ENCODE measurements at places on chromosomes 6 and 20. TPM values are rescaled to one million over a fixed set of nuclear protein-coding genes. Genes with fewer than 3 reads are reported as not detected.

GRCh38 chr6:146901940-146902816 is 302.0 kb upstream of the STXBP5 start:
- no peak for DNase-seq

GRCh38 chr6:78842953-78843352 is 24.4 kb upstream of the IRAK1BP1 start:
- no peak for DNase-seq

Gene RPN2
- polyA plus RNA-seq: 332 TPM

Gene HLA-DQB1
- 7.7 TPM for polyA plus RNA-seq

GRCh38 chr6:14748679-14749078 is 497.2 kb upstream of the JARID2 start:
- no peak for DNase-seq

GRCh38 chr20:1671891-1672669 is 14.5 kb upstream of the SIRPG start:
- no peak for DNase-seq

GRCh38 chr6:79240509-79240908 is 6.0 kb upstream of the HMGN3 start:
- no peak for DNase-seq

Gene CCM2L
- polyA plus RNA-seq: 6.3 TPM

GRCh38 chr6:27542485-27542884 is 69.6 kb upstream of the ZNF184 start:
- no peak for DNase-seq

Gene DEFB124
- polyA plus RNA-seq: not detected

- no peak for DNase-seq
Measured at GRCh38 chr6:53818858-53819609, 24.2 kb downstream of the LRRC1 start.

- DNase-seq: no peak
Measured at GRCh38 chr6:3744211-3744900, 7.2 kb downstream of the PXDC1 start.

- no peak for DNase-seq
Measured at GRCh38 chr6:163816441-163816840, 401.9 kb downstream of the QKI start.

Gene MUCL3
- polyA plus RNA-seq: 0.06 TPM

DNA sequence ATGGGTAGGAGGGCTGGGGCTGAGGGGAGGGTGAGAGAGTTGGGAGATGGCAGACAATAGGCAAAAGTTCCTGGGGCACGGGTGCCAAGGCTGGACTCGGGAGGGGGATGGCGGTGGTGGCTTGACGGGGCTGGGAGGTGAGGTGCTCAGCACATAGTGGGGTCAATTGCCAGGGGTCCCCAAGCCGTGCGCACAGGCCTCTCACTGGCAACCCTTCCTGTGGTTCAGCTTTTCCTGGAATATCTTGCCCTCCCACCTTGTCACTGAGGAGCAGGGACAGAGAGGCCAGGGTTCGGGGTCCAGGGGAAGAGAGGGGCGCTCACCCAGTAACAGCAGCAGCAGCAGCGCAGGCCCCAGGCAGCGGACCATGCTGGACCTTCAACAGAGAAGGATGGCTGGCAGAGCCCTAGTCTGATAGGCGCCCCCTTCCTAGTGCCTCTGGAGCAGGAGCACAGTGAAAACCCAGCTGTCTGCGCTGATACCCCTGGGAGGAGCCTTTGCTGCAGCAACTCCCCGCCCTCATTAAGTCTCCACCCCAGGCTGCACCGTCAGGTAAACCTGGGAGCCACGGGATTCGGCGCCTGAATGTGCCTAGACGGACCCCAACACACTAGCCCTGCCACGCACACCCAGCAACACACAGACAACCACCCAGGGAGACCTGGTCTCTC is at the start of gene GFRA4:
GFRA4 (minus strand) TSS at position 369 of the 671 bp plus-strand sequence; CDS start at position 369, 0 bp downstream.
- no peak for DNase-seq

DNA sequence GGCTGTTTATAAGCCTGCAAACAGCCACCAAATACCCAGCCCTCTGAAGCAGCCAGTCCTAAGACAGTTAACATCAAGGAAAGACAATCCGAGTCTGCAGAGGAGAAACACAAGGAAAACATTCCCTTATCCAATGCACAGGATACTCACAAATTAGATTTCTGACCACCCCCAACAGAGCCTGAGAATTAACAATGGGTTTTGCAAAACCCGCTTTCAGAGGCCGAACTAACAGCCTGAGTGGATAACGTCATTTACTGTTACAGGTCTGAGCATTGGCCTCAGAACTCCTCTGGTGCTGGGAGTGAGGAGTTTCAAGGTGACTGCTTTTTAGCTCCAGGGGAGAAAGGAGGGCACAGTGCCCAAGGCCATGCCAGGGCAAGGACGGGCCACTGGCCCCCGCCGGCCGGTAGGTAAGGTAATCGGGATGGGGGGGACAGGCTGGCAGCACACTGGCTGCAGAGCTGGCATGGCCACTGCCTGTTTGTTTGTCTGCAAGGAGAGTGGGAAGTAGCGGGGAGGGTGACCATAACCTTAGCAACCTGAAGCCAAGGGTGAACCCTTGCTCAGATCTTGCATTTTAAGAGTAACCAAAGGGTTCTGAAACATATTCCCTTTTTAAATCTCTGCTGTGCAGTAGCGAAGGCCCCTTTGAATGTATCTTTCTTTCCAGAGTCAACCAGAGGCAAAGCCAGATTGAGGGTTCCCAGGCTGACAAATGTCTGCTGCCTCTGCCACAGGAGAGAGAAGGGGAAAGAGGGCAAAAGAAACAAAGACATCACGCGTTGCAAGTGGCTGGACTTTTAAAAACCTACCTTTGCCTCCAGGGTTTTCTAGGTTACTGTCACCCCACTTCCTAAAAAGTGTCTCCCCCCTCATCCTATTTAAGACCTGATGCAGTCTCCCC is 3.9 kb downstream of the ZMYND8 start:
- no peak for DNase-seq

GRCh38 chr6:13273931-13274706 is 54.2 kb downstream of the TBC1D7 start:
- no peak for DNase-seq

- no peak for DNase-seq
Measured at GRCh38 chr6:116447496-116448011, 13.6 kb upstream of the CALHM6 start.

GRCh38 chr6:157621406-157621805 is 201.6 kb upstream of the SNX9 start:
- DNase-seq: no peak

DNA sequence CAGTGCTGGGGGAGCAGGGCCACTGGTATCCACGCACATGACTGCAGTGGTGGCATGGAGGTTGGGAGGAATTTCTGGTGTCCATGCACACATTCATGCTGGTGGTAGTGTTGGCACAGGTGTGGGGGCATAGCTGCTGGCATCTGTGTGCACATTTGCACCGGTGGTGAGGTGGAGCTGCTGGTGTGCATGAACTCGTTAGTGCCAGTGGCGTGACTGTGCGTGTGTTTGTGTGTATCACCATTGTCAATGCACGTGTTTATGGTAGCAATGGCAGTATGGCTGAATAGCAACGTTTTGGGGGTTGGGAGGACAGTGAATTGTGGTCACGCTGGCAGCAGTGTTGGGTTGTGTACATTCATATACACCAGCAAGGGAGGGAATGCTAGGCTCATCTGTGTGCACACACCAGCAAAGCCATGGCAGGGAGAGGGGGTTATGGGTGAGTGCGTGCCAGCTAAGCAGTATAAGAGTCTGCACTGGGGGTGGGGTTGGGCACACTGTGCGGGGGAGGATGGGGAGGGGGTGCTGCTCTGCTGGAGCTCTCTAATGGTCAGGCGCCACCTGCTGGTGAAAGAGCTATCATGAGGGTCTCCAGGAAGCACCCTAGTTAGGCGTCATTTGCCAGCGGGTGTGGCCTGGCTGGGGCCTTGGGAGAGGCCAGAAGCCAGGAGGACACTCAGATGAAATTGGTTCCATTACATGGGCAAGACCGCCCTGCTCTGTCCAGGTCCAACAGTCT is 626.1 kb upstream of the ID4 start:
- DNase-seq: no peak

- no peak for DNase-seq
Measured at GRCh38 chr6:42993445-42993844, 9.1 kb downstream of the PPP2R5D start.

DNA sequence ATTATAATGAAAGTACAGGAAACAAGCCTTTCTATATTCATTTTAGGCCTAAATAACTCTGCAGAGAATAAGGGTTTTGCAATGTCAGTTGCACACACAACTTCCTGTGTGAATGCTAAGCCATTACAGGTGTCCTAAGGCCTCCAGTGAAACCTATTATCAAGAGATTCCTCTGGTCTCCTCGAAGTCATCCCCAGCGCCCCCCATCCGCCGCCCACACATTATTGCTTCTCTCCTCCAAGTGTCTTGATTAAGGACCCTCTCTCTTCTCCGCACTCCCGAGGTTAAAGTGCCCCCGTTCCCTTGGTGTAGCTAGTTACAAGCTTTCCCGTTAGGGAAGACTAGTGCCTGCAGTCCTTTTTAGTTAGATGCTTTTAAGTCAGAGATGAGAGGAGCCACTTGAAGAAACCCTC is 1.3 kb downstream of the HIVEP2 start:
- no peak for DNase-seq

Gene TMEM30A
- polyA plus RNA-seq: 130 TPM

DNA sequence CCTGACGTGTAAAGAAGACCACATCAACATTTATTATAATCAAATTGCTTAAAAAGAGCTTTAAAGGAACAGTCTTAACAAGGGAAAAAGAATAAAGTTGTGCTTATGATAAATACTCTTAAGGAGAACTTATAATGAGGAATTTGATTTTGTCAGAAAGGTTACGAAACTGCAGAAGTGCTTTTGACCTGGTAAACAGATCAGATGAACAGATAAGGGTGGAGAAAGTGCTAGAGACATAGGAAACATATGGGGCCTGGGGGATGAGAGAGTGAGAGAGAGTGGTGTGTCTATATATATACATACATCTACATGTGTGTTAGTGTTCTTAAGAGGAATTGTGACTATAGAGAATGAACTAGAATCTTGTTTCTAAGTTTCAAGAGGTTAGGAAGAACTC is 186.2 kb upstream of the GJE1 start:
- no peak for DNase-seq

DNA sequence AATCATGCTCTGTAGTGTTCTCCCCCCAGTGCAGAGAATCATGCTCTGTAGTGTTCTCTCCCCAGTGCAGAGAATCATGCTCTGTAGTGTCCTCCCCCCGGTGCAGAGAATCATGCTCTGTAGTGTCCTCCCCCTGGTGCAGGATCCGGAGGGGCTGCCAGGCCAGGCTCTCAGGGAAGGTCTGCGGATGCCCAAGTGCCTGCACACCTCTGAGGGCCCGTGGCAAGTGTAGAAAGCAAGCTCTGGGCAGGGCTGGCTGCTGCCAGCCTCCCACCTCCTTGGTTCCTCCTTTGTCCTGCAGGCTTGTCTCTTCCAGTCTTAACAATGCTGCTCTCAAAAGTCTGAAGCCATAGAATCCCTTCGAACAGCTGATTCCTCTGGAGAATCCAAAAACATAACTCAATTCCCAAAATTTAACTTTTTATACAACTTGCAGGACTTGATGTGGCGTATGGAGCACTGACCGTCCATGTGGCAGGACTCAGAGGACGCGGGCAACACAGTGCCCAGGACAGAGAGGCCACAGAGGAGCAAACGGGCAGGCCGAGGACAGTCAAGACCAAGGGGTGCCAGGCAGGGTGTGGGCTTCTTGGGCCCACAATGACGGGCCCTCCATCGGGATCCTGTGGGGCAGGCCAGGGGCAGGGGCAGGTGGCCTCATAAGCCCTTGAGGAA is 44.6 kb upstream of the BHLHE23 start:
- no peak for DNase-seq

GRCh38 chr6:142802124-142802523 is 142.9 kb downstream of the HIVEP2 start:
- DNase-seq: no peak

Gene TMEM217
- polyA plus RNA-seq: 1.6 TPM

GRCh38 chr6:154441995-154442310 is 68.5 kb downstream of the CNKSR3 start:
- no peak for DNase-seq

Gene LGSN
- 0.71 TPM for polyA plus RNA-seq

Gene FAM217A
- 1.5 TPM for polyA plus RNA-seq

DNA sequence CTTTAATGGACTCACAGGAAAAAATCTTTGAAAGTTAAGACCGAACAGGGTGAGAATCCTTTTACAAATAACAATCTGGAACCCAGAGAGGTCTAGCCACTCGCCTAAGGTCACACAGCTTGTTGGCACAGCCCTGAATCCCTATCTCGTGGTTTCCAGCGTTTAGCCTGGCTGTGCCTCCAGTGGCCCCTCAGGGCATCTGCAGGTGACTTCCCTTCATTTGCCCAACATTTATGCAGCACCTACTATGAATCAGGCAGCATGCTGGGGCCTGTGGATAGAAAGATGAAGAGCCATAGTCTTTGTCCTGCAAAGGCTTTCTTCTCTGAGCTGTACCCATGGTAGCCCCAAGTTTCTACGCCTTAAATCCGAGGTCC is 2.6 kb upstream of the NR2E1 start:
- DNase-seq: no peak

DNA sequence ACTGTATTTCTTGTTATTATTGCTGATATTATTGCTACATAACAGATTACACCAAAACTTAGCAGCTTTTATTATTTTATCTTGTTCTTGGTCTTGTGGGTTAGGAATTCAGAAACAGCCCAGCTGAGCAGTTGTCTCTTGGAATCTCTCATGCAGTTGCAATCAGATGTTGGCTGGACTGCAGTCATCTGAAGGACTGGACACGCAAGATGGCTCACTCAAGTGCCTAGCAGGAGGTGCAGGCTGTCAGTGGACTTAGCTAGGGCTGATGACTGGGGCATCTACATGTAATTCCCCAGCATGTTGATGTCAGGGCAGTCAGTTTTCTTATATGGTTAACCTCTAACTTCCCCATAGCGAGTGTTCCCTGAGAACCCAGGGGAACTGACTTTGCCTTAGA is 128.6 kb upstream of the PLCB4 start:
- DNase-seq: no peak
